ENCODE measurements at places on chromosomes 6 and 20. TPM values are rescaled to one million over a fixed set of nuclear protein-coding genes. Genes with fewer than 3 reads are reported as not detected.

- no peak for DNase-seq
These were observed 97.7 kb downstream of the KCNB1 start for GRCh38 chr20:49384437-49385434.

- peak; percentile 89 for DNase-seq
These were observed at the start of gene TRIM38 for GRCh38 chr6:25962149-25963127. TSS of gene TRIM38 (plus strand) at chr6:25962802. CDS start at chr6:25966523, 3,721 bp downstream.

GRCh38 chr6:3244003-3244831 is 14.5 kb upstream of the PSMG4 start:
- DNase-seq = no peak

DNA sequence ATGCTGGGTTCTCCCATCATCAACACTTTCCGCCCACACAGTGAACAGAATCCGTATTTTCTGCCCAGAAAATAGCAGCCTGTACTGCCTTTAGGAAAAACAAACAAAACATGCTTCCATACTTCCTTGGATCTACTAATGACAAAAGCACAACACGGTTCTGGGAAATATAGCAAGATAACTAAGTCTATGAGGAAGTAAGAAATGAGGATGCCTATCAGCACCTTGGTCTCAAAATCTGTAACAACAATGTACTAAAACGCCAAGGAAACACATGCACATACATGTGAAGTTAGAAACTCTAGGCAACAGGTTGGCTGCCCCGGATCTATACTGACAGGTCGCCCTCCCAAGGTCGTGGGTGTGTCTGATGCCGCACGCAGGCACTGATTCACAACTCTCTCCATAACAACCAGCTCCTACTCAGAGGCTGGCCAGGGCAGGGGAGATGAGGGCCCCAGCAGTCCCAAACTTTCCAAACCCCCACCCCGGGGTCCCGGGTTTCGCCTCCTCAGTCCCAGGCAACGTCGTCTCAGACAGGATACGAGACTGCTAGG is 710 bp downstream of the BTBD9 start:
- DNase-seq = no peak

DNA sequence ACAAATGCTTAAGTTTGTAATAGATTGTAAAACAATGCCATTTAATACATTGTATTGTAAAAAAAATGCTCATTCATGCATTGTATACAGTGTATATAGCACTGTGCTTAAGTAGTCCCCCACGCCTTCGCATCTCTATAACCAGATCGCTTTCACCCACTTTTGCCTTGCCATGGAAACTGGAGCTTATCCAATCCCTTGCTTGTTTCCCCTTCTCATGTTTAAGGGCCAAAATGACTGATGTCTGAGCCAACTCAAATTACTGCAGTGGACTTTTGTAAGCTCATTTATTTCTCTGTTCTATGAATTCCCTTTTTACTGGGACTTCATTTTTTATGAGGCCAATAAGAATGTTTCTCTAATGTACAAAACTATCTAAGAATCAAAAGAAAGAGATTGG is 730.9 kb upstream of the GJE1 start:
- DNase-seq = no peak

DNA sequence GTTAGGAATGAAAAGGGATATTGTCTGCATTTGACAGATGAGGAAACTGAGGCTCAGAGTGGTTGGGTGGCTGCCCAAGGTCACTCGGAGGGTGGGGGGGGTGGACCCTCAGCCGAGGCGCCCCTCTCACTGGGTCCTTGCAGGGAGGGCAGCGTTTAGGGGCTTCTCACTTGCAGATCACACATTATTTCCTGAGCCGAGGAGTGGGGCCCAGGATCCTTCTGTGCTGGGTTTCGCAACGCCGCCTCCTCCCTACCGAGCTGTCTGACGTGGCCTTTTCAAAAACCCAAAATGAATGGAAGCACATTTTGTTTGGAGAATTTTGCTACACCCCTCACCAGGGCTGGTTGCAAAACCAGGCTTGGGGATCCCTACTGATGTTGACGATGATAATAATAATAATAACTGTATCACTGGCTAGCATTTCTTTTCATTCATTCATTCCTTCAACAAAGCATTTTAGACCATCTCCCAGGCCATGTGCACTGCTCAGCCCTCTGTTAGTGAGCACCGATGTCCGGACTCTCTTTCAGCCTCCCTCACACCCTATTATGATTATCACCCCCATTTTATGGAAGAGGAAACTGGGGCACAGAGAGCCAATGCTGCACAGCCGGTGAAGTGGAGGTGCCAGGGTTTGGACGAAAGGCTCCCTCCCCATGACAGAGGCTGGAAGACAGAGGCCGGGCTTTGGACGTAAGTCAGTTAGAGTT is 5.2 kb downstream of the DLGAP4 start:
- no peak for DNase-seq

GRCh38 chr20:53786071-53786444 is 192.4 kb upstream of the ZNF217 start:
- DNase-seq = no peak

GRCh38 chr20:1381753-1382591 is 10.9 kb downstream of the FKBP1A start:
- DNase-seq = no peak

DNA sequence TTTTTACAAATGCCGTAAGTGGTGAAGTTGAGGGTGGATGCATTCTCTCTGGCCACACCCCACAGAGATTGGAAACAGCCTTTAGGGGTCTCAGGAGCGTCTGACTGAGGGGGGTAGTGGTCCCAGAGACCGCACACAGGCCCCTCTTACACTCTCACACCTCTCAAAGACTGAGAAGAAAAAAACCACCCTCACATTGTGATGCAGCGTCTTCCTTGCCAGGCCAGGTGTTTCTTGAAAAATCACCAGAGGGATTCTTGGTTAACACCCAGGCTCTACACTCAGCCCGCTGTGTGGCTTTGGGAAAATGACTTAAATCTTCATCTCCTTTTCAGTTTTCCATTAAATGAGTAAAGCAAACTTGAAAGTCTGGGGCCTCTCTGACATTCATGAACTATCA is 115.8 kb upstream of the SPTLC3 start:
- peak; percentile 30 for DNase-seq

DNA sequence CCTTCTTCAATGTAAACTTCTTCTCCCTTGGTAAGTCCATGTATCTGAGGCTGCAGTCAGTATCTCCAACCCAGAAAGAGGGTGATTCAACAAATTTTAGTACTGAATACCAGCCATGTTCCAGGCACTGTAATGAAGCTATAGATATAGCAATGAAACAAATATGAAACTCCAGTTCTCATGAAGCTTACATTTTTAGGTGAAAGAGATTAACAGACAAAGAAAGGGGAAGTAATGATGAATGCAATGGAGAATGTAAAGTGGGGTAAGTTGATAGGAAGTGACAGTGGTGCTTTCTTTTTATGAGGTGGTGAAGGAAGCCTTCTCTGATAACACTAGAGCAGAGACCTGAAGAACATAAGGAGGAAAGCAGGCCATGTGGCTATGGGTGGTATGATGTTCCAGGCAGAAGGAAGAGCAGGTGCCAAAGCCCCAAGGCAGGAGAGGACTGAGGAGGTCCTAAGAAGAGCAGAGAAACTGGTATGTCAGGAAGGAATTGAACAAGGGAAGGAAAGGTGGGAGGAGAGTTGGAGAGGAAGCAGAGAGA is 143.6 kb downstream of the TFAP2B start:
- DNase-seq = no peak

DNA sequence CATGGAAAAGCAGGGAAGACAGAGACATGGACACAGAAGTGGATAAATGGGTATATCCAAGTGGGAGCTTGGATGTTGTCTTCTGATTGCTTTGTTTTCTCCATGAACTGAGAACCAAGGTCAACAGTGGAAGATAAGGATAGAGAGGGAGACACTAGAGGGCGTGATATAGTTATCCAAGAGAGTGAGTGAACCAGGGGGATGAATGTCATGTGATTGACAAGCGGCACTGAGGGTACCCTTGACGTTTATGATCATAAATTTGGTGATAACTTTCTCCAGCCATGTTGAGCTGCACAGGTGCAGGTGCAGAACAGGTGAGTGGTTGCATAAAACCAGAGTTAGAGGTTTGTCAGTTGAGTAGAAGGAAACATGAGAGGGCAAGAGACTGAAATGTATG is 20.7 kb downstream of the EBF4 start:
- DNase-seq = no peak

- DNase-seq = no peak
These were observed 766 bp downstream of the OLIG3 start for GRCh38 chr6:137493218-137494038.

- no peak for DNase-seq
These were observed 7.0 kb downstream of the B4GALT5 start for GRCh38 chr20:49706630-49707091.

GRCh38 chr6:162219266-162219665 is 508.3 kb downstream of the PRKN start:
- no peak for DNase-seq

DNA sequence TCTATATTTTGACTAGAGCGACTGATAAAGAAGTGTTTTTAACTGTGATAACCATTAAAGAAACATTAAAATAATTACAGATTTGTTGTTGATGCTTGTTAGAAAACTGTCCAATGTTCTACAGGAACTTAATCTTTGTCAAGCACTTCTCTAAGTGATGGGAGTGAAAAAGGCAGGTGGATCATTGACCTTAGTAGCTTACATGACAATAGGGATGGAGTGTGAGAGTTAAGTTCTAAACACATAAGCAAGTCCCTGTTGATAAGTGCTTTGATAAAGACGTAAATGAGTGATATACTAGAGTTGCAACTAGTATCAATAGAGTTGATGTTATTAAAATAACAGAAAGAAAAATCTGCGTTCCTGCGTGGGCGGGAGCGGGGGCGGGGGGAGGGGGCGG is 931.5 kb upstream of the EPHA7 start:
- no peak for DNase-seq

The MYLIP gene
- polyA plus RNA-seq = 43.4 TPM

The PSMB9 gene
- 5.7 TPM for polyA plus RNA-seq

The ACTL10 gene
- polyA plus RNA-seq = 0.36 TPM

All from muscle of back (tissue), 13 donors.